ENCODE measurements at places on chromosomes 12 and 14. TPM values are rescaled to one million over a fixed set of nuclear protein-coding genes. Genes with fewer than 3 reads are reported as not detected.

Gene SDSL
- 13.3 TPM for total RNA-seq

GRCh38 chr12:69570545-69571399 is 14.5 kb upstream of the CCT2 start:
- peaks cover 48% of the 10 kb centered on the region for H3K36me3 ChIP-seq
- H3K27ac ChIP-seq: no peak overlapping the region
- peaks cover 18% of the 10 kb centered on the region for H3K4me1 ChIP-seq
- no peak for DNase-seq

DNA sequence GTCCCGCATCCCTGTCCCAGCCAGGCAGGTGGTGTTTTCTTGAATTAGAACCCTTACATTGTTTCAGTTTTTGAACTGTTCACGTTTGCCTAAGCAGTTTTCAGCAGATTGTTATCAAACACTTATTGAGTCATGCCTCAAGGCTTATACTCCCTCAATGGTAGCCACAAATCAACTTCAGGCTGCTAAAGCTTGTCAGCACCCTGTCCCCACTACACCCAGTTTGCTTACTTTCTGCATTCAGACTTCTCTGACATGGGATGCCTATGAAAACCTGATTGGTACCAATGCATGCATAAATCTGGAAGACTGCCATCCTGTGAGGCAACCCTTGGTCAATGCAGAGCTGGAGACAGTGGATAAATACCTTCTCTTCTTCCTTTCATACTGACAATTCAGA is 225.4 kb downstream of the BTG1 start:
- no peak overlapping the region for H3K27ac ChIP-seq
- H3K4me1 ChIP-seq: no peaks in the 10 kb centered on the region
- no peak for DNase-seq
- no peaks in the 10 kb centered on the region for H3K36me3 ChIP-seq

DNA sequence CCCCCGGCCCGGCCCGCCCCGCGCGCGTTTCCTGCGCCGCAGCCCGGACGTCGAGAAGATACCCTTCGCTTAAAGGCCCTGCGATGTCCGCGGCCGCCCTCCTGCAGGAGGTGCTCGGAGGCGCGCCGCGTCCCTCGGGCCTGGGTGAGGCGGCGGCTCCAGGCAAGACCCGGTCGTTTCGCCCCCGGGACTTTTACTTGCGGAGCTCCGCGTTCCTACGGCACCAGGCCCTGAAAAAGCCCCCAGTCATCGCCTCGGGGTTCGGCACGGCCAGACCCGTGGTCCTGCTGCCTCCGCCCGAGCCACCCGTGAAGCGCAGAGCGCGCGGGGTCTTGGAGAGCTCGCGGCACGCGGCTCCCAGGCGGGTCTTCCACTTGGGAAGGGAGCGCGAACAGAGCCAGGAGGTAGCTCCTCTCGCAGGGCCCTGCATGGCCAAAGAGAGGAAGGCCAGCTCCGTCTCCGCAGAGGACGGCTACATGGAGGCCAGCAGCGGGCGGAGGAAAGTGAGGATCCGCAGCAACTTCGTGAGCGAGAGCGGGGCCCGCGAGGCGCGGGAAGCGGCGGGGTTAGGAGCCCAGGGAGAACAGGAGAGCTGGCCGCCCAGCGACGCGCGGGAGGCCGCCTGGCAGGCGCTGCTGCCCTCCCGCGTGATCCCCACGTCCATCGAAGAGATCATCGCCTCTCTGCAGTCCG is 26.9 kb downstream of the TTC6 start:
- H3K4me1 ChIP-seq: peaks cover 9% of the 10 kb centered on the region
- no peak for DNase-seq
- H3K36me3 ChIP-seq: no peaks in the 10 kb centered on the region
- peak overlapping the region; percentile 43 for H3K4me3 ChIP-seq
- peaks cover 72% of the 10 kb centered on the region for H3K27me3 ChIP-seq

Gene CISTR
- total RNA-seq: 2.1 TPM

Measured in left ventricle myocardium inferior (tissue), 1 donor.